Stimulated activated CD4-positive, alpha-beta T cell treated with anti-CD3 and anti-CD28 coated beads, TNF-alpha, amount 100 ng/mL, for 4 hours (primary cell): ENCODE measurements at places on chromosomes 12 and 14.

DNA sequence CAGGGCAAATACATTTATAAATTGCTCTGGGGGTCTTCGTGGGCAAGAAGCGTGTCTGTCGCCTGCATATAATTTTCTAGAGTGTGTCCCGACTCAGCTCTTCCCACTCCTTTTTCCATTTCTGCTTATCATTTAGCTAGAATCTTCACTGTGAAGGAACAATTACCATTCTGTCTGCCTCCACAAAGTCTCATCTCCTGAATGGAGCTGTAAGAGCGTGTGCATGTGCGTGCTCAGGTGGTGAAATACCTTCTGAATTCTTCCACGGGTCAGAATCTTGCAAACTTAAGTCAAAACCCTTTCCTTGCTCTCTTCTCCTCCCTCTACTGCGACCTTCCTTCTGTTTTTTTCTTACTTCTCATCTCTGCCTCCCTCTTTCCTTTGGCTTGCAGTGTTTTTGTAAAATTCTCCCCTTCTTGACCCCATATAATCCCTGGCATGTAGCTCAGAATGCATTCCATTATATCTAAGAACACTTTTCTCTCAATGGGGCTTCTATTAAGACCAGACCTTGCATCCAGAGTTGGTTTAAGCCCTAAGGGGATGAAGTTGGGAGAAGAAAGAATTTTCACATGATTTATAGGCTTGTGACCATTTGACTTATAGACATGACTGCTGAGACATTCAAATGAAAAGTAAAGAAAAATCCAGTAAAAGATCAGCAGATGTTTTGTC is 25.0 kb upstream of the GSG1 start:
- DNase-seq = no peak

- no peak for DNase-seq
These were observed 25.0 kb downstream of the ERP27 start for GRCh38 chr12:14913381-14913781.

DNA sequence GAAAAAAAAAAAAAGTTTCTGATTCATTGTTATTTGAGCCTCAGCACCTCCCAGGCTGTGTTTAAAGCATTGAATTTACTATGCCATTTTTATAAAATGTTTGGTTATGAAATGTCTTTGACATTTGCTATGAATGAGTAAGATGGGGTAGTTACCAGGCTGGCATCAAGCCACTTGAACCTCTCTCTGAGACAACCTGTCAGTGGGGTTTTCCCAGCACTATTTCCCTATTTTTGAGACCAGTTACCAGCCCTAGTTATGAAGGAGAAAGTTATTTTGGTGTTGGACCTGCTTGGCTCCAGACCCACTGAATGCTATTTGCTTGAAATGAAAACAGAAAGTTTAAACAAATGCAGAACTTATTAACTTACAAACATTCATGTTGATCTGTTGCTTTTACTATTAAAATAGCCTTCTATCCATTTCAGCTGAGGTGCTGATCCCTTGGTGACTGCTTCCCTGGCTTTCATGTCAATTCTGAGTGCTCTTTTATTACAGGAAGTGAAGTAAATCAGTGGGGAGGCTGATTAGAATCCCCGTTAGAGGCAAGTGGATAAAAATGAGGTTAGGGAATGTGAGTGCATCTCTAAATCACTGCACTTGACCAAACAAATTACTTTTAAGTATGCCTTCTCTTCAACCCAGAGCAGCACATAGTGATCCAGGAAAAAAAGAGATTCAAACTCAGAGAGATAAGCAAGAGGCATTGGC is 37.8 kb downstream of the LLPH start:
- DNase-seq = no peak

DNA sequence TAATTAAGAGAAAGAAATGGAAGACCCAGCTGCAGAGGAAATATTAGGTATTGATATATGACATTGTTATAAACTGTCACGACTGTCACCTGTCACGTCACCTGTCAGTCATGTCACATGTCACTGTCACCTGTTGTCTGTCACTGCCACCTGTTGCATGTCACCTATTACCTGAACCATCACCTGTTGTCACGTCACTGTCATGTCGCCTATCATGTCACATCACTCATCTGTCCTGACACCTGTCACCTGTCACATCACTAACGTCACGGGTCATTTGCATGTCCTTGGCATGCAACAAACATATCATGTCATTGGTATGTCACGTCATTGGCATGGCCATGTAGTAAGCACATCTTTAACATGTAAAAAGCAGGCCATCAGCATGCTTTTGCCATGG is 26.6 kb upstream of the TESC start:
- no peak for DNase-seq

DNA sequence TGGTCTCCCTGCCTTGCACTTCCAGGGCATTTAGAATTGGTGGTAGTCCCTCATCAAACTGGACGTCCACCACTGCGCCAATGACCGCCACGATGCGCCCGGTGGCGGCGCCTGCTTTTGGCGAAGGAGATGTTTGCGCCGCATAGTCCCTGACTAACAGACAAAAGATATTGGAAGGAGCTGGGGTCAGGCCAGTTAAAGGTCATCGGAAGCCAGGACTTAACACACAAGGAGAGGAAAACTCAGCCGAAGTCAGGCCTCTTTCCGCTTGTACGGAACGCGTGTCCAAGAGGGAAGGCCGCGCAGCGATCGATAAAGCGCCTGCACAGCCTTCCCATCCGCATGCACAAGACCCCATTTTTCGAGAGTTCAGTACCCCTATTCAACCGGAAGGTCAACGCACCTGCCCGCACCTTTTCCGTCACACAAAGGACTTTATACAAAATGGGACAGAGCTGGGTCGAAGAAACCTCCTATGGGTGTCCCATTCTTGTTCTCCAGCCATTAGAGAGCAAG is 525 bp downstream of the ATP5F1B start:
- no peak for DNase-seq

- DNase-seq = no peak
These were observed 3.7 kb downstream of the SH2B3 start for GRCh38 chr12:111409403-111409779.

GRCh38 chr12:124286971-124287370 is 7.9 kb upstream of the RFLNA start:
- DNase-seq = no peak

DNA sequence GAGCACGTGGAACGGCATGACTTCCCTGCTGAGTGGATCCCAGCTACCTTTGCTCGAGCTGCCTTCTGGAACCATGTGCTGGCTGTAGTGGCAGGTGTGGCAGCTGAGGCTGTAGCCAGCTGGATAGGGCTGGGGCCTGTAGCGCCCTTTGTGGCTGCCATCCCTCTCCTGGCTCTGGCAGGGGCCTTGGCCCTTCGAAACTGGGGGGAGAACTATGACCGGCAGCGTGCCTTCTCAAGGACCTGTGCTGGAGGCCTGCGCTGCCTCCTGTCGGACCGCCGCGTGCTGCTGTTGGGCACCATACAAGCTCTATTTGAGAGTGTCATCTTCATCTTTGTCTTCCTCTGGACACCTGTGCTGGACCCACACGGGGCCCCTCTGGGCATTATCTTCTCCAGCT is 14.8 kb upstream of the ESPL1 start:
- no peak for DNase-seq

- no peak for DNase-seq
These were observed 1.2 kb downstream of the PPP1R12A start for GRCh38 chr12:79933532-79934264.
